ENCODE measurements at places on chromosomes 1 and 21.

GRCh38 chr1:47340227-47340626 lies 6.6 kb downstream of the CMPK1 start:
- no peak for ATAC-seq

DNA sequence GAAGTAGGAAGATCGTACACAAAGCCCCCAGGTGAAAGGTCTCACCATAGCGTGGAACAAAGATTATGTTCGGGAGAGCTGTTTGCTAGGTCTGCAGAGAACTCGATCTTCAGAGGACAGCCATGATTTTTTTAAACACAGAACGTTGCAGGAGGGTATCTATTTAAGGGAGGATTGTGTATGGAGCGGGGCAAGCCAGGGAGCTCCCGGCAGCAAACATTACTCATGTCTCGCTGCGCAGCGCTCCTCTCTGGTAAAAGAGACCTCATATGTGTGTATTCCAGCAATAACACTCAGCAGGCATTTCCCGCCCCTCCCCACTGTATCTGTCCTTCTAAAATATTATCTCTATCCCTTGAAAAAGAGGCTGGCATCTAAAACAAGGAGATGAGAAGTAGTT lies 2.7 kb downstream of the GLIS1 start:
- no peak for ATAC-seq

DNA sequence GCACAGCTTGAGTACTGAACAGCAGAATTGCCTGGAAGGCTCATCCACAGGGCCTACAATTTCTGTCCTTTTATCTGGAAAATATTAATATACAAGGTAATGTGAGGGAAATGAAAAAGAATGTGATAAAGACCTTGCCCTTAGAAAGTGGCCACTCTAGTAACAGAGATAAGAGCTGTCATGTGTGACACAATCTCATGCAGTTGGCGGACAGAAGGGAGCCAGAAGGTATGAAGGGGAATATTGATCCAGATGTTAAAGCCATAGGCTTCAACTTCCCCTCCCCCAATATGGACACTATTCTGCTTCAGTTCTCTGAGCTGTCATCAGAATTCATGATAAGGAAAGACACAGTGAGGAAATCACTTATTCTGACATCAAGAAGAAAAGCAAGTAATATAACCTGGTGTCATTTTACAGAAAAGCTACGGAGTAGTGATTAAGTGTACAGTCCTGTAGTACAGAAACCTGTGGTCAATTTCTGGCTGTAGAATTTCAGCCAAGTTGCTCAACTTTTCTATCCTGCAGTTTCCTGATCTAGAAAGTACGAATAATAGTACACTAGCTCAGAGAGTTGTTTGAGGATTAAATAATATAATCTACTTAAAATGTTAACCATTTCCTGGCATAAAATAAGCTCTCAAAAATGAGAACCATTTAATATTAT lies 572.1 kb downstream of the DPYD start:
- ATAC-seq: no peak

DNA sequence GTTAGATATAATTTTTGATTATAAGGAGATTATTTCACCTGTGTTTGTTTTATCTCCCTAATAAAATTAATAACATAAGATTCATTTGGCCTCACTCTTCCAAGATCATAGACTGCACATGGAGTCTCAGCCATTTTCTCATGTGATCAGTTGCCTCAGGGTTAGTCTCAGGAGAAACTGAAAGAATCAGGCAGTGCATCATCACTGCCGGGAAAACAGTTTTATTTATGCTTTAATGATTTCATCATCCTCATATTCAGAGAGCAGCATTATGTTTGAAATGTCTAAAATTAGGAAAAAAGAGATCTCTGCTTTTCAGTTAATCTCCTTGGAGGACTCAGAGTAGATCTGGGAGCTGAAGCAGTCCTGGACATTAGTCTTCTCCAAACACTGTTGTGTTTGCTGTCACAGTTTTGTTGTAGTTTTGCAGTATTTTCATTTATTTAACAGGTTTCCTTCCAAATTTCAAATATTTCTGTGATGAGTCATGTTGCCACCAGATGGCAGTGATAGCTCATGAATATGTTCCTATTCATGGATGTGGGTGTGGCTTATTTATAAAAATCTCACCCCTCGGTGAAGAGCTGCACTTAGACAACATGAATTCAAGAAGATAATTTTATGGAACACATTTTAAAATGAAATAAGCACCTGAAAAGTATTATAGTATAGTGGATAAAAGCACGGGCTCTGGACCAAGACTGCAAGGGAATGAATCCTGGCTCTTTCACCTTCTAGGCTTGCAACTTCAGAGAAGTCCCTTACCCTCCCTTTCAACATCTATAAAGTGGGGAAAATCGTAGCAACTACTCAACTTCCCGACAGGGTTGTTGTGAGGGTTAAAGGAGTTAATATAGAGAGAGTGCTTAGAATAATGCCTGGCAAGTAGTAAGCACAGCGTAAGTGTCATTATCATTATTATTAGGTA lies 31.2 kb downstream of the CHD1L start:
- peak; percentile 90 for ATAC-seq

- peak; percentile 71 for ATAC-seq
Measured at GRCh38 chr1:168728473-168729404, at the start of gene DPT. DPT (minus strand) TSS chr1:168729206; CDS start chr1:168729174, 32 bp downstream.

DNA sequence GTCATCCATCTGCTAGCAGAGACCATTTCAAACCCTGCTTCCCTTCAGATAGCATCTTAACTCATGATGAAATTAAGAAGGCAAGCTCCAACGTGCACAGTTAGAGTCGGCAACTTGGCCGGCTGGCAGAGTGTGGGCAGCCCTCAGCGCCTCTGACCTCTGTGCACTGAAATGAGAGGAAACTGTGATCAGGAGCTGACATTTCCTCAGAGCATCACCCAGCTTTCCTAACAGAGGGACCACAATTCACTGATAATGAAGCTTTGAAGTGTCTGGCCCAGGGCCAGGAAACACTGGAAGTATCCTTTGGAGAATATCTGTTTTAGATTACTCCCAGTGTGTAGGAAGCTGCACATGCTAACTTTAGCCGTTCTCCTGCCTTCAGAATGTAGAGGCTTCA lies 145.0 kb upstream of the ZC3H11B start:
- peak; percentile 92 for ATAC-seq

GRCh38 chr1:167795810-167796740 lies 74.3 kb downstream of the MPZL1 start:
- ATAC-seq: no peak

- ATAC-seq: no peak
Measured at GRCh38 chr1:187920976-187921375, 1092.2 kb downstream of the PLA2G4A start.

- peak; percentile 99 for ATAC-seq
Measured at GRCh38 chr1:184002071-184002470, 35.5 kb downstream of the COLGALT2 start.

DNA sequence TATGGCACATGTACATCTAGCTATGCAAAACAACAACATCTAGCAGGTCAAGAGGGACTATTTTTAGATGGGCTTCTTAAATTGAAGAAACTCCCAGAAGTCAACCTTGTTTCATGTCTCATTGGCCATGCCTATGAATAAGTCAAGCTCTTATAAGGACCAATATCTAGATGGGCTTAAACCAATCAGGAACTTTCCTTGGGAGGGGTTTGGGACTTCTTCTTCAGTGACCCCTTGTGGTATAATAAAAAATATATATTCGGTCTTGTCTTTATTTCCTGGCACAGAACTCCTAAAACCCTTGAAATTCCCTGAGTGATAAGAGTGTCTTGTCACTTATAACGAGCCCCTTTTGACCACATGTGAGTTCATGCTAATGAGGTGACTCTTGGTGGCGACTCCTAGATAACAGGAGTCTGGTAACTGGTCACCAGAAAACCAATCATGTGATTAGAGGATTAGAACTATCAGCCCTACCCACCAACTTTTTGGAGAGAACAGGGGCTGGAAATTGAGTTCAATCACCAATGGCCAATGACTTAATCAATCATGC lies 218.3 kb downstream of the HHIPL2 start:
- ATAC-seq: no peak

DNA sequence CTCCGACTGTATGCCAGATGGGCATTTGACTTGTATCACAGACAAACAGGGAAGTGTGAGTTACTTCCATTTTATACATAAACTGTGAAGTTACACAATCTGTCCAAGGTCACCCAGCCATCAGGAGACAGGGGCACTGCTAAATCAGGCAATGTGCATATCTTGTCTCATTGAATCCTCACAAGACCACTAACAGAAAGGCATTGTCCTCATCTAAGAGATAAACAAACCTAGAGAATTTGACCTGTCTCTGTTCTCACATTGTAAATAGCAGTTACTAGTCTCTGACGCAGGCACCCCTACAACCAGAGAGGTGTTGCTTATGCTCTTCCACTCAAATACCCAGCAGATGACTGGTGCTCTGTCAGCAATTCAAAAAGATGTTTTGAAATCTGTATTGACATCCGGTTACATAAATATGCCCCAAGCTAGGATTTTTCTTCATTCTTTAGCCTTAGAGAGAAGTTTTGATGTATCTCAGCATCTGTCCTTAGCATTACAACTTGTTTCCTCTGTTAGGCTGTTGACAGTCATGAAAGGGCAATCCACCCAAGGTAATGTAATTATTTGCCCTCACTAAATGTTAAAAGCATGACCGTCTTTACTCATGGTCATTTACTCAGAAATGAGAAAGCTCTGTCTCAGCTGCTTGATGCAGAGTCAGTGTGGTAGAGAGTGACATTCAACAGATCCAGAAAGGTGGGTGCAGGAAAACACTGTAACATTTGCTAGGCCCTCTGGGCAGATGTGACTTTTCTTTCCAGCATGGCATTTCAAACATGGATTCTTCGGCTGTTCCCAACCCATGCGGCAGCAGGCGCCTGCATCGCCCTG lies 51.9 kb upstream of the ZNF326 start:
- ATAC-seq: peak; percentile 38

GRCh38 chr1:175504875-175505555 lies 238.4 kb downstream of the TNR start:
- ATAC-seq: no peak

DNA sequence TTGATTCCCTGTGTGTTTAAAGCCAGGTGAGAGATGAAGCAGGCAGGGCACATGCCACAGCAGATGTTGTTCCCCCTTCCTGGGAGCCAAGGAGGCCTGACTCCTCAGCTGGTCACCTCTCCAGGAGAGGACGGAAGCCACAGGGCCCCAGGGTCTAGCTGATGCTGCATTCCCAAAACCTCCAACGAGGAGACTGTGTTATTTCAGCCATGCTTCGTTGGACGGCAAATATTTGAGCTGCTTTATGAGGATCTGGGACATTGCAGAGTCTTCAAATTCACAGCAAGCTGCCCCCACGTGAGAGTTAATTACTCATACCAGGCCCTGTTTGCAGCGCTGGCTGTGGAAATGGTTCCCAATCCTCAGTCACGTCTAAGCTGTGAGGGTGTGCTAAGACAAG lies 85.3 kb downstream of the CDC7 start:
- ATAC-seq: no peak

- ATAC-seq: no peak
Measured at GRCh38 chr1:96346719-96347118, 374.9 kb upstream of the PTBP2 start.

DNA sequence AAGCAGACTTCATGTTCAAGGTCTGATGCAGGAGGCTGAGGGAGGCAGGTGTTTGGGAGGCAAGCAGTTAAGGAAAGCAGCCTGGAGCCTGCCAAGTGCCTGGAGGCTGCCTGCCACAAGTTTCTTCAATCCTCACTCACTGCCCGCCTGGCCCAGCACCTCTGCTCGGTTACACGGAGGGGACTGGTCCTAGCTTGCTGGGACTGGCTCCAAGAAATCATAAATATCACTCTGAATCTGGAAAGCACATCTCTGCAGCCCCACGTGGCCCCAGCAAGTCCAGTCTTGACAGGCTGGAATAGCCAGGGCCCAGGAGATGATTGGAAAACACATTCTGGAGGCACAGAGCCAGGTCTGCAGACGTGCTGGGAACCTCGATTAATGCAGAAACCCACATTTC lies 83.9 kb downstream of the BCAR3 start:
- peak; percentile 70 for ATAC-seq

DNA sequence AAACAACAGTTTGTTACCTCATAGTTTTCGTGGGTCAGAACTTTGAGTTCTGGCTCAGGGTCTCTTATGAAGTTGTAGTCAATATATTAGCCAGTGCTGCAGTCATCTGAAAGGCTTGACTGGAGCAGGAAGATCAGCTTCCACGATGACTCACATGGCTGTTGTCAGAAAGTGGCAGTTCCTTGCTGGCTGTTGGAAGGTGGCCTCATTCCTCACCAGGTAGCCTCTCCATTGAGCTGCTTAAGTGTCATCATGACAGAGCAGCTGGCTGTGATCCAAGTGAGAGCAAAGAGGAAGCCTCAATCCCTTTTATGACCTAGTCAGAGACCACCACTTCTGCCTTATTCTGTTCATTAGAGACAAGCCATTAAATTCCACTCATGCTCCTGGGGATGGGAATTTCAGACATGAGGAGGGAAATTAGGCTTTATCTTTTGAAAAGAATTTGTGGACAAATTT lies 5.6 kb downstream of the OSBPL9 start:
- peak; percentile 67 for ATAC-seq

DNA sequence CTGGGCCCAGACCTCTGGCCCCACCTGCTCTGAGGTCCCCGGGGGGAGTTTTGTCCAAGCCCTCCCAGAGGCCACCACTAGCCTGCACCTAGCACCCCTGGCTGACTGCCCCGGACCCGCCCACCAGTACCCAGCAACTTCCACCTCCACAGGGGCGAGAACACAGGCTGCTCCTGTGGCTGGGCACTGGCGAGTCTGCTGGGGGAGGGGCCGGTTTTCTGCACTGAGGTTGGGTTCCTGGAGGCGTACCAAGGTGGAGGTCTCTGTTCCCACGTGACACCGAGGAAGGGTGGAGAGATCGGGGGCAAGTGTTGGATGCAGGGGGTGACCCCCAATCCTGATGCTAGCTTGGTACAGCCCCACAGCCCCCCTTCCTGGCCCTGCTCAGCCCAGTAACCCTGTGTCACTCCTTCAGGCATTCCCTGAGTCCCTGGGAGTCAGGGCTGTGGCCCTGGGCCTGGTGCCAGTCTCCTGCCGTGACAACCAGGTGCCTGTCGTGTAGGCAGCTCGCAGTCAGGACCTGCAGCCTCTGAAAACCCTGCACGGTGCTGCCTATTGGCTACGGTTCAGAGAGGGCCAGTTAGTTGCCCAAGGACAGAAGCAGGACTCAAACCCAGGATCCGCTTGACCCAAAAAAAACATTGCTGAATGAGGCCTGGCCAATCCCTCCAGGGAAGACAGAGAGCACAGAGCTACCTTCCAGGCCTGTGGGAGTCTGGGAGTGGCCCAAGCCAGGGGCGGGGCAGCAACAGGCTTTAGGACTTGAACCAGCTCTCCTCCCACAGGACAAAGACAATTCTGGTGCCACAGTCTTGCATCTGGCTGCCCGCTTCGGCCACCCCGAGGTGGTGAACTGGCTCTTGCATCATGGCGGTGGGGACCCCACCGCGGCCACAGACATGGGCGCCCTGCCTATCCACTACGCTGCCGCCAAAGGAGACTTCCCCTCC lies 3.1 kb downstream of the ESPN start:
- ATAC-seq: no peak

GRCh38 chr1:67749844-67750690 lies 65.1 kb downstream of the GADD45A start:
- ATAC-seq: peak; percentile 82

GRCh38 chr1:42593486-42594100 lies 64.6 kb upstream of the PPIH start:
- no peak for ATAC-seq

GRCh38 chr1:89065079-89065868 lies at the start of gene GBP1:
GBP1 (minus strand) TSS chr1:89065208; CDS start chr1:89063234, 1,974 bp downstream.
- peak; percentile 87 for ATAC-seq
